ENCODE measurements at places on chromosomes 4 and X.

DNA sequence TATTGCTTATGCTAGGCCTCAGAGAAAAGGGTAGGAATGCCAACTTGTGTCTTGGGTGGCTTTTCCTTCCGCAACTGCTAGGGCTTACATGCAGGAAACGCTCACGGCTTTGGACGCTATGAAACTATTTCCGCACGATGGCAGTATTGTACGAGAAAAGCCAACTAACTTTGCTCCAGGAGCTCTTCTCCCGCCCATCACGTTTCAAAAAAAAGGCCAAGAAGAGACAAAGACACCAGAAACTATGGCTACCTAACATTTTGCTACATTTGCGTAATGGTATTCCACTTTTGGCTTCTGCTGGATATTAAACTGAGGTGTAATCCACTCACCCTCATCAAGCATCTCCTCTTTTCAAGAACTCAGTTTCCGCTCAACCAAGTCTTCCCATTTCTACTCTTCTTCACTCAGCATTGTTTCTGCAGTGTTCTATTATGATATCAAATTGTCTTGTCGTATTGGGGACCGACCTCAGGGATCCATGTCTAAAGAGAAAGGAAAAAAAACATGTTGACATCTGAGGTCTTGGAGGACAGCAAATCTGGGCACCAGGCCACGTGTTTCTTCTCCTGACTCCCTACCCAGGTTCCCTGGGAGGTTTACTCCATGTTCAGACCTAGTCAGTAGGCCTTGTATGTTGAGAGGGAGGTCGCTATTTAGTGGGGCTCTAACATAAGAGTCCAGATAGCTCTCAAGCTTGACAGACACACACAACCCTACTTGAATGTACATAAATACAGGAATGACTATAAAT lies 239.4 kb upstream of the STK26 start:
- peak; percentile 39 for DNase-seq

DNA sequence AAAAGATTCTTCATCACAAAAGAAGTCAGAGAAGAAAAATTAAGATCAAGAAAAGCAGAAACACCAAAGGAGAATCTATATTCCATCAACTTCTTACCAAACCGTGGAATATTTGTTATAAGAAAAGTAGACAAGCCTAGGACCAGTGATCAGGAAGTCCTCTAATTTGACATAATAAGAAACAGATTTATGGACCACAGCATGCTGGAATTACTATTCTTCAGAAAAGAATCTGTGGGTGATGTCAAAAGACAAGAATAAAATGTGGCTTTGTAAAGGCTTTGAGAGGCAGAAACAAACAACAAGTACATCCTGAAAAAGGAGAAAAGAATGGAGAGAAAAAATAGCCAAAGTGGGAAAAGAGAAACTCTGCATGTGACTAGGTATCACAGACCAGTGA lies 123.3 kb downstream of the SLC10A7 start:
- DNase-seq: no peak

DNA sequence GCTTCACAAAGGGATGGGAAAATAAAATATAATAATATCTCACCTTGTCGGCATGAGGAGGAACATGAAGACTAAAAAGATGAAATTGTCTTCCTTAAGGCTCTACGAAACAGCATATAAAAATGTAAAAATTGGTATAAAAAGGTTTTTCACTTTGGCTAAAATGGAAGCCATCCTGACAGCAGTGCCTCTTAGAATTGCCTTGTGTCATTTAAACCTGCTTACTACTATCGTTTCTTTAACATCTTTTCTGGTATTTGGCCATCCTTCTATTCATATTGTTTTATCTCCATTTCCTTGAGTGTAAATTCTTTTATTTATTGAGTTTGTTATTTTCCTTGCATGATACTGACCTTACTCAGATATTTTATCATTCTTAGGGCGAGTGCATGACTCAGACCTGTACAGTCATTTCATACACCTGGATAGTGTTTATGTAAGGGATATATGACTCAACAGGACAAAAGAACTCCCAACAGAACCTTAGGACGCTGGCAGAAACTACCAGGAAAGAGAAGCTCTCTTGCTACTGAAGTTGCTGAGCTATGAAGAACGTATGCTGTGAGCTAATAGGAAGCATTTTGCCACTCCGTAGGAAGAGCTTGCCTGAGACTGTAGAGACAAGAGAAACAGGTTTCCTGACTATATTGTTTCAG lies 5.8 kb upstream of the CDKN2AIP start:
- DNase-seq: no peak

GRCh38 chr4:169840554-169840953 lies 82.8 kb upstream of the HPF1 start:
- DNase-seq: no peak

GRCh38 chrX:105273326-105273725 lies 52.8 kb upstream of the TEX13A start:
- DNase-seq: no peak

DNA sequence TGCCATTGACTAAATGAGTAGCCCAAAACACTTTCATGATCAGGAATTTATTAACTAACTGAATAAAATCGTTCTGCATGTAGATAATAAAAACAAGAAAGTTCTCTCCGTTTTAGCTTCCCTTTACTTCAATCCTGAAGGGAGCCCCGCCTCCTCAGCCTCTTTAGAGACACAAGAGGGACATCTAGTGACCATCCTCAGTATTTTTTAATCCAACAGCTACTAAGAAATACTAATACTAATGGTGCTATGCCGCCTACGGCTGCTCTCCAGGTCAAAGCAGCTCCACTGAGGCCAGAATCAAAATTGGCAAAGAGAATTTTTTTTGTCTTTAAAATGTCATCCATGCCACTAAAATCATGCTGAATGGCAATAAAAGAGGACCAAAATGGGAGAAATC lies 3.2 kb upstream of the PCDH19 start:
- DNase-seq: peak; percentile 74

DNA sequence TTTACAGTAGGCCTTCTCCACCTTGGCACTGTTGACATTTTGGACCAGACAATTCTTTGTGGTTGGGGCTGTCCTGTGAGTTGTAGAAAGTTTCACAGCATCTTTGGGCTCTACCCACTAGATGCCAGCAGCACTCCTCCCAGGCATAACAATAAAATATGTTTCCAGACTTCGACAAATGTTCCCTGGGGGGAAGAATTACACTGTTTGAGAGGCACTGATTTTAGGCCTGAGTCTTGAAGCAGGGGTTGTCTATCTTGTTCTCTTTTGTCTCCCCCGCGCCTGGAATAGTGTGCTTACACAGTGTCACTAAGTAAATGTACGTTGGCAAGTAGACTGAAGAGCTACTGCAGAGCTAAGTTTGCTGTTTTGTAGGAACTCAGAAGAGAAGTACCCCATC lies 254.4 kb upstream of the BOD1L1 start:
- no peak for DNase-seq

GRCh38 chr4:109211671-109212070 lies 90.8 kb downstream of the COL25A1 start:
- no peak for DNase-seq

DNA sequence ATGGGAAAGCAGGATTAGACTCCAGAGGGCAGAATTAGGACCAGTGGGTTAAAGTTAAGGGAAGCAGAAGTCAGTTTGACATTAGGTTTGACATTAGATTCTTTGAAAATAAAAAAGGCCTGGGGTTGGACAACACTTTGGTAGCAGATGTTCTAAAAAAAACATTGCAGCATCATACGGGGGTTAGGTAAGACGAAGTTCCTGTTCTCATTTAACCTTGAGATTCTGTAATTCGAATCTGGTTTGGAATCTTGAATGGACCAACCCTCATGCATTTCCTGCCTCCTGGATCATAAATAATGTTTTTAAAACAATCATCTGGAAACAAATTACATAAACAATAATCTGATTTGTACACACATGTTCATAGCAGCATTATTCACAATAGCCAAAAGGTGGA lies 181.0 kb downstream of the SHROOM3 start:
- DNase-seq: no peak

GRCh38 chrX:12966151-12966550 lies 8.8 kb upstream of the TMSB4X start:
- no peak for DNase-seq

GRCh38 chr4:83191026-83191425 lies 76.5 kb upstream of the PLAC8 start:
- DNase-seq: no peak

GRCh38 chr4:38008571-38009021 lies 48.4 kb downstream of the PTTG2 start:
- no peak for DNase-seq

GRCh38 chr4:98542011-98542410 lies 116.4 kb downstream of the TSPAN5 start:
- no peak for DNase-seq

DNA sequence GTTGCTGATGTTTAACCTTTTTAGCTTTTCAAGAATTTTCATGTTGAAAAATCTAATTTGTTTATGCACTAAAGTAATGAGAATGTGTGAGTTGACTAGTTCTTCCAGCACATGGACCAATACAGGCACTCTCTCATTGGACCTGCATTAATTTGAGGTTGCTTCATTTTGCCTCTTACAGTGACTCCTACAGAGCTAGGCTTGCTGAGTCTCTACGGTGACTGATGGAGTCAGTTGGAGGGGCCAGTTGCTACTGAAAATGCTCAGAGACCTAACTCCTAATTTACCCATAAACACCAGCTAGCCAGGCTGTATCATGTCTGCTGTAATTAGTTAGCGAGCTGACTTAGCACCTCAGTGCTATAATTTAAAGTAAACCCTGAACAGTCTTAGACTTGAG lies 10.9 kb downstream of the MTHFD2L start:
- no peak for DNase-seq

DNA sequence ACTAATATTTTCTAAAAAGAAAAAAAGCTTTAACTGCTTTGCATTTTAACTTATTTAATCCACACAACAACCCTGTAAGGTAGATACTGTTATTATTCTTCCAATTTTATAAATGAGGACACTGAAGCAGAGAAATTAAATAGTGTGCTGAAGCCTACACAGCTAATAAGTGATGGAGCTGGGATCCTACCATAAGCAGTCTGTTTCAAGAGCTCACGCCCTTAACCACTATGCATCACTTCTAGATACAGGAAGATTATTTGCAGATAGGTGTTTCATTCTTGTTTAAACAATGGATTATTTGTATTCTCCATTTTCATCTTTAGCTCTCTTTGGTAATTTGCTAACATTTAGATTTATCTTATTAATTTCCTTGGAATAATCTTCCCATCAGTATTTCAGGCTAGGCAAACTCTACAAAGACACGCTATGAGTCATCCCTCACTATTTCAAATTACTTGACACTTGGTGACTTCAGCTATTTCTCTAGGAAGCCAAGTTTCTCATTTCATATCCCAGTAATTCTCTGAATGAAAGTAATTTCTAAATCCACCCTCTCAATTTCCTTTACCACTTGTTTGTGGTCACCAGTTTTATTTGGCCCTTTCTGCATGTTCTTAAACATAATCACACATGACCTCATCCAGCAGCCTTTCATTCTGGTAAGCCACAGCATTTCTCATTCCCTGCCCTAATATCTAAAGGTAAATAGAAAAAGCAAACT lies 67.3 kb downstream of the ASB9 start:
- DNase-seq: no peak

GRCh38 chr4:167233685-167234315 lies 494 bp downstream of the SPOCK3 start:
- DNase-seq: peak; percentile 3

GRCh38 chr4:89009115-89009514 lies 47.9 kb downstream of the FAM13A start:
- no peak for DNase-seq

DNA sequence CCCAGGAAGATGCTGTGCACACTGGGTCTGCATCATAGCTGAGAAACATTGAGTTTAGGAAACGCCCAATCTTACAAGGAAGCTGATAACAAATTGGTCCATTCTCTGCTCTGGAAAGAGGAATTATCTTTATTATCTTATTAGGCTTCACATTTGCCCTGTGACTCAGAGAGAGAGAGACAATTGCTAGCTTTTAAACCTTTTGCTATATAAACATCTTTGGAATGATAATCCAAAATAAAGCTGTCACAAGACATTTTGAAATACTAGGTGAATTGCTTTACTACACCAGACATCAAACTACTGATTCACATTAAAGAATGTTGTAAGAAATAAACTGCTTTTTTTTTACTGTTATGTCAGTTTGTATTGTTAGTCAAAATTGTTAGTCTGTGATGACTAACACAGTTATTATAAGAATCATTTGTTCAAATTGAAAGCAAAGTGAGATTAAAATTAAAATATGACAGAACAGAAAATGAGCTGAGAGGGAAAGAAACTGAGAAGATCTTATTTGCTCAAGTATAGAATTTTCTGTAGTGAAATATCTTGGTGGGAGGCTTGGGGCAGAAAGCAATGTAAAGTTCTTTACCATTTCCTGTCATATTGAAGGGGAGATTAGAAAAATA lies 765.4 kb upstream of the PCDH10 start:
- DNase-seq: no peak

DNA sequence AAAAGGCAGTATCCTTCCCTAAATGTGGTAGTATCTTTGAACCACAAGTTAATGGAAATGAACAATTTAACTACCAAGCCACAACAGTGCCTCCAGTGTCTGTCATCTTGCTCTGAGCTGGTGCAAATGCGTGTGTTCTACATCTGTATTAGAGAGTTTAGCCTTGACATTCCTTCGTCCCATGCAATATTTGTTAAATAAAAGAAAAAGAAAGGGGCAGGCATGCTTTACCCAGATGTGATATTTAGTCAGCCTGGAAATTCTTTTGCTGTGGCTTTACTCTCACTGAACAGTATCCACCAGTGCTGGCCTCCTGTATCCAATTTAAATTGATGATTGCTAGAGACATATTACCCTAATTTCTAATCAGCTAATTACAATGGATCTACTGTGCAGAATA lies 310.5 kb downstream of the CFAP299 start:
- no peak for DNase-seq

GRCh38 chr4:183431614-183432013 lies 12.8 kb upstream of the CDKN2AIP start:
- no peak for DNase-seq

GRCh38 chrX:131365766-131366165 lies 76.7 kb upstream of the IGSF1 start:
- DNase-seq: no peak

DNA sequence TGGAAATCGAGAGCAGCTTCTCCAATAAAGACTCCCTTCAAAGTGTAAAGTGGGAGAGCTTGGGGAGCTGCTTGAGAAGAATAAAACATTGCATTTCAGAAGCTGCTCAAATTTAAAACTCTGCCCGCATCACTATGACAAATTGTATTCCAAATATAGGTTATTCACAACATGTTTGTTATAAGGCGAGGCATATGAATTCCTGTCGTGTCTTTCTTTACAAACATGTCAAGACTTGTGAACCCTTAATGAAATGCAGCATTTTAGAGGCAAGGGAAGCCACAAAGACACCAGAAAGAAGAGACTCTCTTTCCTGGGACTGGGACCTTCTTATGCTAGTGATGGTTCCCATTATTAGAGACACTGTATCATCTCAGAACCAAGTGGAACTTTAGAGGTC lies 311.2 kb downstream of the DHX15 start:
- no peak for DNase-seq

GRCh38 chrX:40092808-40093435 lies 4.8 kb downstream of the BCOR start:
- DNase-seq: no peak

Data from NCI-H2227 treated with DMSO at 0.1 percent for 48 hours (cell line).